ENCODE measurements at places on chromosomes 11 and 22.

DNA sequence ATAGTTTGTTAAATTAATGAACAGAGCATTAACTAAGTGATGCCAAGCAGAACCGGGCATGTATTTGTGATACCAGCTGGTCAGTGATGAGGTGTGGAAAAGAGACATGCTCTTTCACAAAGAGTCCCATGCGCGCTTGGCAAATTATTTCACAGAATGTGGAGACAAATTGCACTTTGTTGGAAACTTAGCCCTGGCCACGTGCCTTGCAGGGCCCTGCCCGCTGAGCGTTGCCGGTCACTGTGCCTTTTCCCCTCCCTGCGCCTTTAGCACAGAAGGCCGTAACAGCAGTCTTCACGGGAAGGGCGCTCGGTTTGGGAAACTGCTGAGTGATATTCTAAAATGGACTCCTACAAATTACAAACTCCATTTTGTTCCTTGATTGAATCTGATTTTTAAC, 235.9 kb downstream of the TBC1D22A start:
- DNase-seq: no peak

GRCh38 chr22:28604966-28605761, 74.5 kb downstream of the TTC28 start:
- no peak for DNase-seq

- DNase-seq: no peak
Measured at GRCh38 chr11:45752106-45752505, 52.8 kb upstream of the SLC35C1 start.

DNA sequence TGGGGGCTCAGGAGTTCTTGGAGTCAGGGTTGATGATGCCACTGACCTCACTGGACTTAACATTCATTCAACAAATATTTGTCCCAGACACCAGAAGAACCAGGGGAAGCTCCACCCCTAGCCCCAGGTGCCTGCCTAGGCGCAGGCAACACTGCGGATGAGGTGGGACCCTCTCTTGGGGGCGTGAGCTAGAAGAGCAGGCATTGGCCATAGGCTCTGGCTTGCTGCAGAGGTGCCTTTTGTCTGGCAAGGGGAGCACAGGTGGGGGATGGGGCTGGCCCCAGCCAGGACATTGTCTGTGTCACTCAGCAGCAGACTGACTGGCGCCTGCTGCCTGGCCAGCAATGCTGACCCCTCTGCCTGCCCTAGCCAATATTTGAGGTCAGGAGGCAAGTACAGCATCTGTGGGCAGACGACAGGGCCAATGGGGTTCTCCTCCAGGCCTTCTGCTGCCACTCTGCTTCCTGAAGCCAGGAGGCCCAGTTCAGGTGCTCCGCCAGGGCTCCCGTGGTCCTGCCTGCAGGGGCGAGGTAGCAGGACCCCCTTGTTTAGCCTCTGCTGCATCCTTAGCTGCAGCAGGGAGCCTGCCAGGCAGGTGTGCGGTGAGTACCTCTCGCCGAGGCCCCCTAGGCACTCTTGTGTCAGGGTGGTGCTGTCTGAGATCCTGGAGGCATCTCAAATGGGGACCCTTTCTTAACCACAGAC, 4.0 kb downstream of the LINC01488 start:
- DNase-seq: no peak

DNA sequence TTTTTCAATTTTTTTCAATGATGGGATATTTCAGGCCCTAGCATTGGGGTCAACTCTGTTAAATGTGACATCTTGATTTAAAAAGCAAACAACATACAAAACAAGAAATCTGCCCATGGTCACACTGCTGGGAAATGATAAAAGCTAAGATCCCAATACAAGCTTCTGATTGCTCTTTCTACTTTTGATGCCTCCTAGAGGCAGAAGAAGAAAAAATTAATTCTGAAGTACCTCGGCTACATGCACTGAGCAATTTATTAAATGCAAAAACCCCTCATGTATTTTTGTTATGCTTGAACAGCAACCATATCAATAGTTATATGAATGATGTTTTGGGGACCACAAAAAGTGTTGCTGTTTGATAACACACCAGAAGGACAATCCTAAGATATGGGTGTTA, 342.1 kb upstream of the NARS2 start:
- no peak for DNase-seq

GRCh38 chr11:17613428-17613962, 66.4 kb downstream of the OTOG start:
- no peak for DNase-seq

DNA sequence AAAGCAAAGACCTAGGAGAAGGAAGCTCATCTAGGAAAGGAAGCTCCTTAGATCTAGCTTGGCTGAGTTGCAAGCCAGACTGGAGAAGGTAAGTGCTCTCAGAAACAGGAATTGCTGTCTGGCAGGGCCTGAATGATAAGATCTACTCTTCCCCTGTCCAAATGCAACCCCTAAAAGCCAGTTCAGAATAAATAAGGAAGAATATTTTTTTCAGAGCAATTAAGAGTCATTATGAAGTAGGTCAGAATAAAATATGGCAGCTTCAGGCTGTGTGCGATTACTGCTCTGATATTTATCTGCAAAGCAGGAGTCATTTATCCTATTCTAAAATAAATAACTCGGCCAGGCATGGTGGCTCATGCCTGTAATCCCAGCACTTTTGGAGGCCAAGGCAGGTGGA, 82.1 kb downstream of the PIWIL4 start:
- no peak for DNase-seq

DNA sequence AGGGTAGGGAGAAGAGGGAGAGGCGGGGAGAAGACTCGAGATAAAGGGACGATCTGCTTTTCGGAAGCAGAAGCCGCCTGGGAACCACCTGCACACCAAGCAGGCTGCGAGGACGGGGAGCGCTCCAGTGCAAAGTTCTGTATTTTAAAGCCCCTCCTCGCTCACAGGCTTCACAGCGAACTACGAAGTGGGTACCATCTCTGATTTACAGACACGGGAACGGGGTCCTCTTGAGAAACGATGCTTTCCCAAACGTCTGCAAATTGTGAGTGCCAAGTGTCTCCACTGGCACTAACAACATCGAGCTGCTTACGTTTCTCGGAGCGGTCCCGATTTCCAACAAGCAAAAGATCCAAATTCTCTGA, 700 bp upstream of the STX3 start:
- DNase-seq: no peak

GRCh38 chr11:59267196-59267595, 54.5 kb upstream of the MPEG1 start:
- no peak for DNase-seq
